Urothelium cell line (cell line): ENCODE measurements at places on chromosomes 5 and 9.

GRCh38 chr5:17360879-17361278, 137.2 kb upstream of the TAF11L2 start:
- DNase-seq, result no peak

- DNase-seq, result no peak
These were observed 449.8 kb downstream of the ARHGEF28 start for GRCh38 chr5:74075501-74076484.

GRCh38 chr9:123225374-123225813, 43.0 kb downstream of the STRBP start:
- peak; percentile 6 for DNase-seq

DNA sequence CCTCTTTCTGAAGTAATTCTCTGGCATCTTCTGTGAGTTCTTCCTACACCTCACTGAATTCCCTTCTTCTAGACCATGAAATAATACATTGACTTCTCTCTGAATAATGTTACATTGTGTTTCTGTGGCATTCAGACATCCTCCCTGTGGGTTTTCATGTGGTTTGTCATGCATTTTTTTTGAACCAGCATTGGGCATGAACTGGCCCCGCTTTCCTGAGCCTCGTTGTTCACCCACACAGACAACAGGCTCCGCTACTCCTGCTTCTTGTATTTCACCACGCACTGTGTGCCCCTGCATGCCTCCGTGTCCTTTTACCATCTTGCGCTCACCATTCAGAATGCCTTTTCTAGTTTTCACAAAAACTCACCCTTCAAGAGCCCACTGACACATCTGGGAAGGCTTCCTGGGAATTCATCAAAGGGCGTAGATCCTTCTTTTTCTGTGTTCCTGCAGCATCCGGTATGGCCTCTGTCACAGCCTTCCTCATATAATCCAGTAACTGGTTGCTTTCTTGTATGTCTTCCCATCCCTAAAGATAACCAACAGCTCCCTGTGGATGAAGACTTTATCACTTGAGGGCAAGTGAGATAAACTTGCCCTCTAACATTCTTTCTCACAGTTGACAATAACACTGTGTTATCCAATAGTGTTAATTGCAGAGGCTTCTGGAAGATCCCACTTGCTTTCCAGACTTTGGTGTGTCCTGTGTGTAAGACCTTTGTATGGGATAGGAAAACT, 51.5 kb upstream of the ADAMTSL1 start:
- no peak for DNase-seq

DNA sequence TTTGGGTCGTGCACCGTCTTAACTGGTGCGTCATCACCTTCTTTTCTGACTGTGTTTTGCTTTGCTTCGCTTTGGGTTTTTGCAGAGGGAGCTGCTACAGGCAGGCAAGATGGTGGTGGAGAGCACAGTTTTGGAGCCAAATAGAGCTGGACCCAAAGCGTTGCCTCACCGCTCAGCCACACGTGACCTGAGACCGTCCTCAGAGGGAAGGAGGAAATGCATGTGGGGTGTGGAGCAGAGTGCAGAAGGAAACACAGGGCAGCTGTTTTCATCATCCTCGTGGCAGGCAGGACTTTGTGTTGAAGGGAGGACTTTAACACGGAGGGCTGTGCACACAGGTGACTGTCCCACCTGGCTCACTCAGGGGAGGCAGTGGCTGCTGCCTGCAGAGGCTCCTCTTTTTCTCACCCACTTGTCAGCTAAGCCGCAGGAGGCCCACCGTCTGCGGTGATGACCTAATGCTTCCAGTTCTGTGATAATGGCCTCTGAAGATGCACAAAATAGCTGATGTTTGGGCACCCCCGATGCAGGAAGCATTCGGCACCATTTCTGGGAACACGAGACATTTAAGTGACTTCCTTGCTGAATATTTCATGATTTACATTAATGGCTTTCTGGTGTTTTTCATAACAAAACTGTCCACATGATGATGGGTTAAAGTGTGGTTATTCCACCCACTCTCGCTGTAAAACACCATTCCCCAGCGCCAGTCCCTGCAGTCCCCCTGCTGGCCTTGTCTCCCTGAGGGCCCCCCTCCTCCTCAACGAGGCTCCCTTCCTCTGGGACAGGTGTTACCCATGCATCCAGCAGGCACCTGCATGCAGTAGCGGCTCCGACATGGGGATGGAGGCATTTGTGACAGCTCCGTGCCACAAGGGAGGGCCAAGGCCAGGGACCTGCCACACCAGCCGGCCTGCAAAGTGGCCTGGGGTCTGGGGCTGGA, 12.4 kb upstream of the UBAC1 start:
- no peak for DNase-seq

DNA sequence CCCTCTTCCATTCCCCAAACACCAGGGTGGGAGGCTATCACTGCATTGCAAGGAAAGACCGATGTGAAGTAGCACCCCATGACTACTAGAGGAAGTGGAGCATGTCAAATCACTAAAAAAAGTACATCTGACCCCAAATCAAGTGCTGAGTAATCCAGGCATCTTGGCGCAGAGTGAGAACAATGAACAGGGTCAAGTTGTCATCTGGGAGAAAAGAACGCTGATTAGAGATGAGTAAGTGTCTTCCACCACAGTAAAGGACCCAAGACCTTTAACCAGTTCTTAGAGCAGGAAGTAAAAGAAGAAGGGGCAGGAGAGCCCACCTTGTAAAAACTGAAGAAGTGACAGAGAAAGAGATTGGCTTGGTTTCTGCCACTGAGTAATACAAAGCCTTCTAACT, 75.0 kb upstream of the RAD23B start:
- no peak for DNase-seq

DNA sequence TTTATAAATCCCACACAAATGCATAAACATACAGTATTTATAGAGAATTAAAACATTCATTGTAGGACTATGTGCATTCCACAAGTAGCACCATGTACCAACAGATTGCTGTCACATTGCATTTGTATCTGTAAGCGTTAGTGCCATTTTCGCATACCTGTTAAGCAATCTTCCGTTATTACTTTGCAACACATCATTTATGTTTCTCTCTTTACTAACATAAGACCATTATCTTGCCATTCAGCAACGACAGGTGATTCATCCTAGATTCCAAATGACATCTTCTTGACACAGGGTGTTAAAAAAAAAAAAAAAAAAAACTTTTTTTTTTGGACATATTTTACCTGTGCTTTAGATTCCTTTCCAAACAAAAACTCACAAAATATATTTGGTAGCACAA, 511.8 kb downstream of the ELAVL2 start:
- no peak for DNase-seq

DNA sequence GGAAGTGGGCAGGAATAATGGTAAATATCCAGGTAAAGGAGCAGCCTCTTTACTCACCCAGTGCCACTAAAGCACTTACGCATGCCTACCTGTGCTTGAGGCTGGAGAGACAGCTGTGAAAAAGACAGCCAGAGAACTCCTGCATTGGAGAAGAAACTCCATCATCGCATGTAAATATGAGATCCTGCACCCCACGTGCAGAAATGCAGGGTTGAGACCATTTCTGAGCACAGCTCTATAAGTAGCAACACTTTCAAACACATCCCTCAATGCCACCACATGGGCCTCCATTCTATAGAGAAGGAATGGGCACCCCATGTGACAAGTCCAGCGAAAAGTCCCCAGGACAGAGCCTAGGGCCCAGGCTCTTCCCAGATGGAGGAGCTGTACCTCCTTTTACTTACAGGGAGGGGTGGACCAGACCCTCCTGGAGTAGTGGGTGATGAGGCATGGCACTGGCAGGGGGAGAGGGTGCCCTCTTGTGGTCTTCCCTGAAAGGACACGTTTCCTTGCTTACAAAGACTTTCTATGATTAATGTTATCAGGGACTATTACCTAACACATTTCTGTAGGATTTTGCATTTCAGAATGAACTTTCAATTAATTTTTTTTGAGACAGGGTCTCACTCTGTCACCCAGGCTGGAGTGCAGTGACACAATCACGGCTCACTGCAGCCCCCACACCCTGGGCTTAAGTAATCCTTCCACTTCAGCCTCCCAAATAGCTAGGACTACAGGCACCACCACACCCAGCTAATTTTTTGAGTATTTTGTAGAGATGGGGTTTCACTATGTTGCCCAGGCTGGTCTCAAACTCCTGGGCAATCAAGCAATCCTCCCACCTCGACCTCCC, 55.3 kb upstream of the IL17B start:
- peak; percentile 67 for DNase-seq

GRCh38 chr9:13962006-13962405, 351.9 kb downstream of the NFIB start:
- no peak for DNase-seq

DNA sequence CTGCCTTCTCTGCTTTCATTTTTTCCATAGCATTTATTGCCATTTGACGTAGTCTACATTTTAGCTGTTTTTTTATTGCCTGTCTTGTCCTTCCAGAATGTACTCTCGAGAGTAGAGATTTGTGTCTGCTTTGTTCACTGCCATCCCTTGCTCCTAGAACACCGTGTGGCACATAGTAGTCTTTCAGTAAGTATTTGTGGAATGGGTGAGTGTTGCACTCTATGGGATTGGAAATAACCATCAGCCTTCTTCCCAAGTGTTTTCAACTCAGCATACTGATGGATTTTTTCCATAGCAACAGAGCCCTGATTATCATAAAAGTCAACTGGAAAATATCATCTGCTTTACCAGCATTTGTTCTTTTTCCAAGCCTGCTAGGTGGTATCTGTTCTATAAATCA, 462.6 kb downstream of the ENC1 start:
- no peak for DNase-seq

GRCh38 chr5:124686239-124687004, 60.0 kb downstream of the ZNF608 start:
- no peak for DNase-seq

DNA sequence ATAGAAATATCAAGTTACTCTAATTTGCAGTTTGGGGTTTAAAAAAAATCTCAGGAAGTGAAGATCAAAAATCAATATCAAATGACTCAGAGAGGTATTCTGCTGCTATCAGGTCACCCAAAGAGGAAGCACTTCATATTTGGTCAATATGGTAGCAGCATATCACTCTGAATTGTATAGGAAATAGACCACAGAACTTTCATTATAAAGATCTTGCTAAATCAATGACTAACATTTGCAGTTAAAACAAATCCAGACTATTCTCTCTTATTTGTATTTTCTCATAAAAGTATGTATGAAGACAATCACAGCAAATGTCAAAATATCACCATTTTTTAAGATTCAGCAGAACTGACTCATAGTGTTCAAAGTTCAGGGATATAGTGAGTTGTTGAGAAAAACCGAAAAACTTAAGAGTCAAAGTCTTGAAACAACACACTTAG, 105.8 kb upstream of the PCSK1 start:
- DNase-seq, result no peak

GRCh38 chr5:27612161-27612560, 573.8 kb upstream of the CDH9 start:
- DNase-seq, result no peak

DNA sequence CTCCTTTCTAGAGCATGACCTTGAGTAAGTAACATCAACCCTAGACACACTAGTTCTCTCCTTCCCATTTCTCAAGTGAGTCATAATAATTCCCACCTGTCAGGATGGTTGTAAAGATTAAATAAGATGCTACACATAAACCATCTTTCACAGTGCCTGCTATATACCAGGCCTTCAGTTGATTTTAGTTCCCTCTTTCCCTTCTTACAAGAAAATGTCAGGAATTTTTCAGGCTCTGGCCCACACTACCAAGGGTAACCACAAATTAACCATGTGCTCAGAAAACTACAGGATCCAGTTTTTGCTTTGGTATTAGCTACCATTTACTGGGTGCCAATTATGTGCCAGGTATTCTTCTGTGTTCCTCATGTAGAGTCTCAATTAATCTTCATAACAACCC, 42.7 kb upstream of the RARS1 start:
- DNase-seq, result no peak

DNA sequence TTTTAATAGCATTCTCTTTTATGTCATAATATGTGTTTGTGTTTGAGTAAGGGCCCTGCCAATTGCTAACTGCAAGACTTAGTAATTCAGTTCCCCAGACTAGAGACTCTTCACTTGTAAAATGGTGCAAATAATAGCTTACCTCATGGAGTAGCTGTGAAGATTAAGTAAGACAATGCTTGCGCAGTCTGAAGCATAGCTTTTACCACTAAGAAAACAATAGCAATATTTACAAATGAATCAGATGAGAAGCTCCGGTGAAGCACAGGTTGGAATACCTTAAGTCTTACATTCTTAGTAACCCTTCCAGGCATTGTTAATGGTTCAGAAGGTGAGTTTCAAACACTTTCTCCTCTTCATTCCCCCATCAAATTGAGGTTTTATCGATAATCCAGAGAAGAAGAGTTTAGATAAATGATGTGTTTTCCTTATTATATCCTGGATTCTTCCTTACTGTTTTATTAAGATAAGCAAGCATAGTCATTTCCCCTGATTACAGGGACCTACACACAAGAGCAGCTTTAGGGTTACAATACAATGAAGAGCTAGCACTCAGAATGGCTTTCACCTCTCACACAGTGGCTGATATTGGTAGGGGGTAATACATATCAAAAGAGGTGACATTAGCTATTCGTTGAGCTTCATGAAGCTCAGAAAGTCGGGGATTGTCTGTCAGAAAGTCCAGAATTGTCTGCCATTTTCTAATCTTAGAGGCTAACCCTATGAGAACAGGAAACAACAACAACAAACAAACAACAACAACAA, 96.4 kb upstream of the EDIL3 start:
- DNase-seq, result no peak
